NCI-H1105 treated with DMSO at 0.1 percent for 48 hours (cell line): ENCODE measurements at places on chromosomes 11 and 22.
A peak's percentile ranks its signal among the peaks of the same experiment; 100 is the strongest.

DNA sequence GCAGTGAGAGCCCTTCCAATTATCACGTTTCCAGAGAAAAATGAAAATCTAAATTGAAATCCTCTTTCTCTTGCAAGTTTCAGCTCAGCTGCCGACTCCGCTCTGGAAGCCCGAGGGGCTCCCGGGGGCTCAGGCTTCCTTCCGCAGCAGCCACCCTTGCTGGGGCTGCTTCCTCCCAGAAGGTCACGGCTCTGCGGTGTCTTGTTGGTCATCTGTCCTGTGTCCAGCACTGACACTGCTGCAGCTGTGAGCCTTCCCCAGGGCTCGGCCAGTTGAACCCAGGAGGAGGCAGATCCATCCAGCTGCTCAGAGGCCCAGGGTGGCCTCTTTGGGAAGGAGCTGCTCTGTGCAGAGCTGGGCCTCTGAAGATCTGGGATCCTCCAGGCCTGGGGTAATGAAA, 1337.2 kb downstream of the TBC1D22A start:
- DNase-seq = no peak

GRCh38 chr11:13008625-13009475, at the start of gene RASSF10:
Gene RASSF10 (plus strand): TSS chr11:13009316. CDS start chr11:13009577, 261 bp downstream.
- DNase-seq = peak; percentile 49

DNA sequence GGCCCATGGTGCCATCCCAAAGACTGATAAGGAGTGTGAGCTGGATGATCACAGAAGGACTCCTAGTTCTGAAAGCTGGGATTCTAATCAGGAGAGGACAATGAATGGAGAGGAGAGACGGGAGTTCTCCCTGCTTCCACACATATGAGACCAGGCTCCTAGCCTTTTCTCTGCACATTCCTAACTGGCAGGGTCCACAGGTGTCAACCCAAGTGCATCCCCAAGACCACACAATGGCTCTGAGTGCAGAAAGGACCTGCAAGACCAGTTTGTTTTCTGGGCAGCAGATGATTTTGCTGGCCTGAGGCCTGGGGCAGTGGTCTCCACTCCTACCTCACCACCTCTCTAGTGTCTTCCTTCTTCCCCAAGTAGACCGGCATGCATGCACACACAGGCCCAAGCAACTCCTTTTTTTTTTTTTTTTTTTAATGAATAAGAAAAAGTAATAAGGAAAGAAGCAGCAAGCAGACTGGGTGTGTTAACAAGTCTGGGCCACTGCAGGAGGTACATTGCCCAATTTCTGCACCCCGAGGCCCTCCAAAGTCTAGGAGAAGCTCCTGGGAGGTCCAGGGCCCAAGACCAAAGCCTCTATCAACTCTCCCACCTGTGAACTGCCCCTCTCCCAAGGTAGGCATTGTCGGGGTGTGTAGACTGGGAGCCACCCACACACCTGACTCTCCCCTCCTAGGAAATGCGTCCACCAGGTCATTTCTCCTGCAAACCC, 1.2 kb upstream of the TSKU start:
- no peak for DNase-seq

GRCh38 chr11:31656051-31656450, 146.5 kb downstream of the ELP4 start:
- DNase-seq = no peak

DNA sequence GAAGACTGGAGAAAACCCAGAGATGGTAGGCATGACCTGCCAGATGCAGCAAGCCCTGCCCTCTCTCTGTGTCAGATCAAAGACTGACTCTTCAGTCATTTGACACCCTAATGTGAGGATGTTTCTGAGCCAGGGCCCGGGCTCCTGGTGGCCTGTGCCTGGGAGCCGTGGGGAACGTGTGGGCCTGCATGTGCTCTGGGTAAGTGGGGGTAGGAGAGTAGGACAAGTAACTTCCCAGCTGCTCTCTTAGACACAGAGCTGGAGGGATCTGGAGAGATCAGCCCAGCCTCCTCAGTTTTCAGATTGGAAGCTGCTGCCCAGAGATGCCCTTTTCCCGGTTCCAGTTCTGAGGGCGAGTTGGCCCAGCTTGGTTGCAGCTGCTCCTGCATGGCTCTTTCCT, 110.8 kb downstream of the TEAD1 start:
- no peak for DNase-seq

GRCh38 chr11:76857781-76858410, 2.8 kb upstream of the ACER3 start:
- DNase-seq = no peak

DNA sequence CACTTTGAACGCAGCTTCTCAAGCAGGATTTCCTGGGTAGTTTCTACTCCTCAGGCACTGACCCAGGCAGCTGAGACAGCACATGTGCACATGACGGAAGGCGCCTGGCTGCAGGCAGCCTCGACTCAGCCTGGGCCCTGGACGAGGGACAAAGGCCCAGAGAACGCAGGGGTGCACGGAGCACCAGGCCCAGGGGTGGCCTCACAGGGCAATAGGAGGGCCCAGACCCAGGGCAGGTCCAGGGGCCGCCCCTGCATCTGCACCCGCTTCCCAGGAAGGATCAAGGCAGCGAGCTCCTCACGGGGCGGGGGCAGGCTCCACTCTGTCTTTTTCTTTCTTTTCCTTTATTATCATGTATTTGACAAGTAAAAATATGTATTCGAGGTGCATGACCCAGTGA, 208.4 kb downstream of the BRD1 start:
- DNase-seq = no peak

GRCh38 chr11:32033491-32033890, 57.4 kb upstream of the RCN1 start:
- DNase-seq = no peak

- DNase-seq = no peak
Observed at GRCh38 chr22:31491218-31491962, 1.7 kb upstream of the EIF4ENIF1 start.

DNA sequence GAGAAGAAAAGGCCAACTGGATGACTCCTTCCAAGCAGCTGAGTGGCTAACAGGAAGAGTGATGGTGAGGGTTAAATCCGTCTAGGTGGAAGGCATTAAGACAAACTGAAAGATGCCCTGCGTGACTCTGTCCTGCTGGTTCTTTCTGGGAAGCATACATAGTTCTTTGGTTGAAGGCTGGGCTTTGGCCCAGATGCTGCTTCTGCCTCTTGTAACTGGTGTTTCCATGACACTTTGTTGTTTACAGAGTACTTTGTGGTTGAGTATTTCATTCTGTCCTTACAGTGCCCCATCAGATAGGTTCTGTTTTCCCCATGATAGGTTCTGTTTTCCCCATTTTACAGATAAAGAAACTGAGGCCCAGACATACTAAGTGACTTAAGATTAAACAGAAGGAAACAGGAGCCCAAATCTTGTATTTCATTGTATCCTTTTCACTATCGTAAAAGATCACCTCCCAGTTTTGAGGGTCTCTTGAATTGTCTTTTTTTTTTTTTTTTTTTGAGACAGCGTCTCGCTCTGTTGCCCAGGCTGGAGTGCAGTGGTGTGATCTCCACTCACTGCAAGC, 124.3 kb upstream of the RASSF10 start:
- DNase-seq = no peak

- DNase-seq = peak; percentile 52
Observed at GRCh38 chr11:119377112-119377901, 4.2 kb downstream of the USP2 start.

DNA sequence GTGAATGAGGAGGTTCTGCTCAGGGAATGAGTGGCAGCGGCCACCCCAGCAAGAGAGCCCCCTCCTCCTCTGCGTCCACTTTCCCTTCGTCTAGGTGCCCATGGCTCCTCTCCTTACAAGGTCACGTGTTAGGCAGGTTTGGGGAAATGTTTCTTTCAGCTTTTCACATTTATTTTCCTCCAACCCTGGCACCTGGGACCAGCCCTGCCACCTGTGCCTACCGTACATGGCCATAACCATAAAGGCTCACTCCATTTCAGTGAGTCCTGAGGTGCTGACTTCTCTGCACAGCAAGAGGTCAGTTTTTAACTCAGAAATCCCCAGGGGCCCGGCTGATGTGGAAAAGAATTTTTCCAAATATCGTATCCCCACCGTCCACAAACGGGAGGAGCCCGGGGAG, 71.2 kb downstream of the FLI1 start:
- DNase-seq = no peak

DNA sequence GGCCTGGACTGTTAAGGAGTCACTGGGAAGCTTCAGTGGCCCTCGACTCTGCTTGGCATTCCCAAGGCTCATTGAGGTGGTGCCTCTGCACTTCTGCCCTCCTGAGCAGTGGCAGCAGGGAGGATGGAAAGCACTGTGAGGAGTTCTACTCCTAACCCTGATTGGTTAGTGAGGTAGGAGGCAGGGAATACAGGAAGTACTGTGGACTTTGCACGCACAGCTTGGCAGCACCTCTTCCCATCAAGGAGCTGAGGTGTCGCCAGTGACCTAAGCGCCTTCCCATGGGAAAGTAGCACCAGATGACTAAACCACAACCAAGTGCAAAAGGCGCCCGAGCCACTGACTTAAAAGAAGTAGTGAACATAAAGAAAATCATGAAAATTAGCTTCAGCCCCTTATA, 152.5 kb upstream of the CADM1 start:
- no peak for DNase-seq

- DNase-seq = no peak
Observed at GRCh38 chr11:61039916-61040315, 62.4 kb upstream of the CD5 start.

DNA sequence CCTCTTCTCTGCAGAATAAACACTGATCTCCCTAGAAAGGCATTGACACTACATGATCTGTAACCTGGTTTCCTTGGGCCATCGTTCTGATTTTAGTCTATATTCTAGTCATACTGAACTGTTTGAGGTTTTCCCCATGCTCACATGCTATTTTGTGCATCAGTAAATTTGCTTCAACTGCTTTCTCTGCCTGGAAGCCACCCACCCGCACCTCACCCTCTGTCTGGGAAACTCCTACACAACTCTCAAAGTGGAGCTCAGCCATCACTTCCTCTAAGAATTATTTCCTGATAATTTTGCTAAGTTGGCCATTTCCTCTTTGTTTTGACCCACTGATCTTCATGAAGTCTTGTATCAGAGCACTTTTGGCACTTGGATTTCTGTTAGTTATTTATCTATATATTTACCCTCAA, 36.1 kb downstream of the MMP20 start:
- DNase-seq = no peak

DNA sequence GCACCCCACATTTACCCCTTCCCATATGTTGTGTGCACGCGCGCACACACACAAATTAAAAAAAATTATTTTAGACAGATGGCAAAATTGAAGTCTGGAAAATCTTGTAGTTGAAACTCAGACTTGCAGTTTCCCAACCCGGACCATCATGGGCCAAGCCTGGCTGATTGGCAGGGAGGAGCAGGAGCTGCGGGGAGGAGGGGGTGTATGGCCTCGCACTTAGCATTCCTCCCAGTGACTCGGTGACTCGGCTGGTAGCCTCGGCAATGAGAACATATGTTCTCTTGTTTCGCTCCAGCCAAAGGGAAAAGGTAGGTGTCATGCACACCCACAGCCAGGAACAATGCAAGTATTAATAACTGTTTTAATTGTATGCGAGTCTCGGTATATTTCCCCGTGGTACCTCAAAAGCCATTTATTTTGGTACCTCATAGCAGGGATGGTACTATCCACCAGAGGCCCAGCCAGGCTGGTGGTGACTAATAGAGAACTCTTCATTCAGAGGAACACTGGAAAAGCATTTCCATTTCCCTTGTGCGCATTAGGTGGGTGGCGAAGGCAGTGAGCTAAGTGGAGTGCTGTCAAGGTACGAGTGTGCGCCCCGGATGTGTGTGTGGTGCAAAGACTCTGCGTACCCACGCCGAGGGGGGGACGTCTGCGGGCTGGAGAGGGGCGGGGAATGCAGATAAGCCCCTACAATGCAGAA, 92.5 kb downstream of the DSCAML1 start:
- DNase-seq = no peak

DNA sequence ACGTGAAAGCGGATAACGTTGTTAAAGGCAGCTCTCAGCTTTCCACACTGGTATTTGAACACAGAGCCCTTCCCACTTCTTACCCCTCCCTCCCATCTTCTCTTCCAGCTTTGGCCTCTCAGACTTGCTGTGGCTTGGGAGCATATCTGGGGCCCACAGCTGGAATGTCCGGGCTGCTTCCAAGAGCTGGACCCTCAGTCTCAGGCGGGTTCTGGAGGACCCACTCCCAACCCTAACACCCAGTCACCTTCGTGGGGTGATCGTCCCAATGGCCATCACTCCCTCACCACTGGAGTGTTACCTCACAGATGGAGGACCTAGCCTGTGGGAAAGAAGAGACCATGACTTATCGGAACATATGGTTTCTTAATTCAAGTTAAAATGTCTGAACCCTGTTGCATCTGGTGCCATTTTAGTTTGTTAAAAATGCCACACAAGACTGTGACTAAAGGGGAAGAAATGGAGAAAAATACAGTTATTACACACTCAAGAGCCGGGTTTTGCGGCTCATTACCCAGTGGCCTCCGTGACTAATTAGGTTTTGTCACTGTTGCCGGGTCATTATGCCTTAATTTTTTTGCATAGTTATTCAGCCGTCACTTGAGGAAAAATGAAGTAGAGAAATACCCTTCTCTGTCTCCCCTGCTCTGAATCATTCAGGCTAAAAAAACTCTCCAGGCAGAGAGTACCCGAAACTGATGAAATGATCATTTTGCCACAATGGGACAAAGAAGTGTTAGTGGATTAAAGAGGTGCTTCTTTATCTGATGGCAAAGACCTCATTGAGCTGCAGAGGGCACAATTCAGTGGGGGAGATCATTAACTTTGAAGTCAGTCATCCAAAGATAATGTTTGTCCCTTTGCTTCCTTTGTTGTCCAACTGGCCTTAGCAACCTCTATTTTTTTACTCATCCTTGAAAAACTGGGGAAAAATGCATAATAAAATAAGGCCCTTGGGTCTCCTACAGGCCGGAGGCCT, 87.2 kb upstream of the HTATIP2 start:
- no peak for DNase-seq

DNA sequence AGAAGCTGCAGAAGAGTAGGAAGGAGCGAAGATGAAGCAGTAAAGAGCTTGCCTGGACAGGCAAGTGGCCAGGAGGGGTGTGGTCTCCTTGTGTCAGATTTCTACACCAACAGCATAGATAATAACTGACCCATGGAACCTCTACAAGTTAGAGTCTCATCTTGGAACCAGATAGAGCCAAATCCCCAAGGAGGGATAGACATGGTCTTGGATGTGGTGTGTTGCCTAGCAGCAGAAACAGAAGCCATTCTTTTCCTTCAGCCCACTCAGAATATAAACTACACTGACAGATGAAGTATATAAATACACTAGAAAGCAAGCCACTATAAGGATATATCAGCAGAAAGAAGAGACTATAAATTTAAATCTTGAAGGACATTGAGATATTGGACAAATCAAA, 4.3 kb upstream of the CARD16 start:
- no peak for DNase-seq

DNA sequence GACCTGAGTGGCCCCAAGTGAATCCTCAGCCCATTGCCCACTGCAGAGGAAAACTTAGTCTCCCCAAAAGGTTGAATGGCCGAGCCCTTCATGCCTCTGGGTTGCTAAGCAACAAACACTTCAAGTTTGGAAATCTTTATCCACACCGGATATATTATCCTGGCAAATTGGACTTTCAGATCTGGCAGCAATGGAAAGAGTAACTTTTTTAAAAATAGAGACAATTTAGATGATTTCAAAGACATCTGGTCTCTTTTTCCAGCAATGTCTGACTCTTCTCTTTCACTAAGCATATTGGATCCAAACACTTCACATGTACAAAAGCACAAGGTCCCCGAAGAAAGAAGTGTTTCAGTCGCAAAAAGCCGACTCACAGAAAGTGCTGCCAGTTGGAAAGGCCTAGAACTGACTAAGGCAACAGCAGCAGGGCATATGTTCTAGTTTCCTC, 505.3 kb downstream of the SOX6 start:
- DNase-seq = no peak
